Mucosa of descending colon (tissue), 3 donors: ENCODE measurements at places on chromosomes 6 and 20. TPM values are rescaled to one million over a fixed set of nuclear protein-coding genes. Genes with fewer than 3 reads are reported as not detected.

GRCh38 chr6:40516429-40516828 is 70.7 kb downstream of the LRFN2 start:
- no peak for DNase-seq

- DNase-seq, result no peak
These were observed 295.6 kb downstream of the SYNE1 start for GRCh38 chr6:152341596-152341995.

DNA sequence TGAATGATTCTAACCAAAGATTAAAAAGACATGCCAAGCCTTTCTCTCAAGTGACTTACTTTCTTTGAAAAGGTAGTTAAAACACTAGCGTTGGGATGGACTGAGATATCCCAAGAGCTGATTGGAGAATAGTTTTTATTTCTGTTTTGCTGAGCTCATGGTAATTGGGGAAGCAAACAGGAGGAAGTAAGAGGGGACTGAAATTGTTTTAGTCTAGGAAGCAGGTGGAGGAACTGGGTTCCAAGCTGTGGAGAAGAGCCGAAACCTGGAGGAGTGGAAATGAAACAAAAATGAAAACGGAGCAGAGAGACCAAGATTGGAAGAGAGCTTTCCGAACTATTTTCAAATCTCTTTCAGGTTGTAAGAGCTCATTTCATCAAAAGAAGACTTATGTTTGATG is 59.9 kb upstream of the TENT5A start:
- no peak for DNase-seq

GRCh38 chr6:7532232-7532631 is 9.2 kb upstream of the DSP start:
- DNase-seq, result peak; percentile 63

DNA sequence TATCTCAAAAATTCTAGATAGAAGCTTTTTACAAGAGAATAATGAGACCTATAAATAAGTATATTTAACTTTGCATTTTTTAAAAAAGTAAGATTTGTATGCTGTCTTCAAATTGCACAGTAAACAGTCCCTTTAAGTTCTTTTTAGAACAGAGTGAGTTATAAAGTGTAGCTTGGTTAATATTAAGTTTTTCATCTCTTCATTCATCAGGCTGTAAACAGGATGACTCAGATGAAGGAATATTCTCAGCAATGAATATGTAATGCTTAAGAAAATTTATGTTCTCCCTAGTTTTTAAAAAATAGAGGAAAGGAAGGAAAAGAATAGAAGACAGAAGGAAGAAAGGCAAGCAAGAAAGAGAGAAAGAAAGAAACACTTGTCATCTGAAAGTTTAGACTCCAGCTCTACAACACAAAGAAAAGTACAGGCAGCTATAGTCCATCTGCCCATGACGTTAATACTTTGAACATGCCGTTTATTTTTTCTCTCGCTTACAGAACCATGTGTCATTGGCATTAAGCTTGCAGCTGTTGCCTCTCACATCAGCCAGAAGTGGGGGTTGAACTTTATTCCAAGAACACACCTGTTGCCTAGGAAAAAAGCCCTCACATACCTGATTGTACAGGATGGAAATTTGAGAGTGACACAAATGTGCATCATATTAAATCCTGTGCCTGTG is 36.1 kb downstream of the CAP2 start:
- DNase-seq, result no peak

DNA sequence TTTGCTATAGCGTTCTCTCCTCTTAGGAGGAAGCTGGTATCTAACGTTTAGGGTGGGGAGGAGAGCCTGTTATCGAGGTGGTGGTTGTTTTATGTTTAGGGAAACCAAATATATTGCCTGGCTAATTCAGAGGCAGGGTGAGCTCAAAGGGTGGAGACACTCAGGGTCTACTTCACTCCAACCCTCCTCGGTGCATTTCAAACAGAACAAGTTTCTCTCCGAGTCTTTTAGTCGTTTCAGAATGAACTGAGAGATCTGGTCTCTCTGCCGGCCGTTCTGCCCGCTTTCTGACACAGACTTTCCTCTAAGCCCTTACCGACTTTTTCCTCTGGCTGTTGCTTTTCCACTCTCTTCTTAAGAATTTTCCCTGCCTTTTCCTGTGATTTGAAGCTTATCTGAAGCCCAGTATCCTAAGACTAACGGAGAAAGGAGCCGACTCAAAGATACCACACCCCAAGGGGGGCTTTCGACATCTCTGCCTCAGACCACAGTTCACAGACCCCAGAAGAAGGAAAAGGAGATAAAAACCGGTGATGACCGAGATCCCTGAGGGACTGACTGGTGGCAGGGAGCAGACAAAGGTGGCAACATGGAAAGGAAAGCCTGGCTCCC is 865 bp downstream of the STK38 start:
- DNase-seq, result peak; percentile 32

The MUC21 gene
- not detected for total RNA-seq

DNA sequence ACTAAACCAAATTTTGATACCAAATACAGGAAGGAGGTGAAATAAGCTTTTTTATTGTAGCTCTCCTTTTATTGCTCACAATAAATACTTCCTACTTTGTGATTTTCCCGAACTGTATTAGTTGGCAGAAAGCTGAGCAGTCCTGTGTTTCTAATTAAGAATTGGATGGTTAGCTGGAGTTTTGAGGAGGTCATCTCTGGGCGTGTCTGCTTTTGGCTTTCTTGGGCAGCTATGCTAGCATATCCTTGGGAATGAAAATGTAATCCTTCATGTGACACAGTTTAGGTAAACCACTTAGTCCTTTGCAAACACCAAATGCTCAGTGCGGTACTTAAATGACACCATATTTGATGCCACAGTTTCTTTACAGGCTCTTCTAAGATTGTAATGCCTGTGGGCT is 67.5 kb downstream of the MTHFD1L start:
- no peak for DNase-seq

- DNase-seq, result no peak
These were observed 61.5 kb downstream of the IBTK start for GRCh38 chr6:82185948-82186535.

The EEF1E1 gene
- total RNA-seq, result 16.4 TPM

DNA sequence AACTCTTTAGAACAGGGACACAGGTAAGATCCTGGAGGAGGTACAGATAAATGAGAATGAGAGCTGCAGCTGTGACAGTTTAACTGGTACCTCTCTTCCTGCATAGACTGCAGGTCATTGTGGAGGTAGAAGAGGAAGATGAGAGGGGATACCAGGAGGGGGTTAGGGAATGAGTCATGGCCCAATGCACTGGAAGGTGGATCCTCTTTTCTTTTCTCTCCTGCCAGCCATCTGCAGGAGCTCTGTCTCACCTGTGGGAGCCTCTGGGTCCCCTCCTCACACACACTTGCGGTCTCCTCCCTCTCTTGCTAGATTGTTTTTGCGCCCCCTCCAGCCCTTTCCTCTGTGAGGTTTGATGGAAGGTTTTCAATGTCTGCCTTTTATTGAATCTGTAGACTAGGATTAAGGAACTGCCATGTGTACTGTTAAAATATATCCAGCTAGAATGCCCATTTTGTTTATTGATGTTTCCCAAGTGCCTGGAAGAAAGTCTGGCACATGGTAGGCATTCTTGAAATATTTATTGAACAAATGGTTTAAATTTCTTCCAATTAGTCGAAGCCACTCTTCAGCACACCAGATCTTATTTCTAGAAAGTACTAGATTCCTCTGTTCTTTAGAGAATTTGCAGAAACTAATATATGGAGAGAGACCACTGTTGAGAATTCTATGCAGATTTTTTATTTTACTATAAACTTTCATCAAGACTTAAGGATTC is 13.0 kb downstream of the C6orf163 start:
- no peak for DNase-seq

- DNase-seq, result no peak
These were observed 190.2 kb downstream of the BMP7 start for GRCh38 chr20:57076152-57076652.

GRCh38 chr6:169052462-169052861 is 201.2 kb downstream of the THBS2 start:
- DNase-seq, result no peak

DNA sequence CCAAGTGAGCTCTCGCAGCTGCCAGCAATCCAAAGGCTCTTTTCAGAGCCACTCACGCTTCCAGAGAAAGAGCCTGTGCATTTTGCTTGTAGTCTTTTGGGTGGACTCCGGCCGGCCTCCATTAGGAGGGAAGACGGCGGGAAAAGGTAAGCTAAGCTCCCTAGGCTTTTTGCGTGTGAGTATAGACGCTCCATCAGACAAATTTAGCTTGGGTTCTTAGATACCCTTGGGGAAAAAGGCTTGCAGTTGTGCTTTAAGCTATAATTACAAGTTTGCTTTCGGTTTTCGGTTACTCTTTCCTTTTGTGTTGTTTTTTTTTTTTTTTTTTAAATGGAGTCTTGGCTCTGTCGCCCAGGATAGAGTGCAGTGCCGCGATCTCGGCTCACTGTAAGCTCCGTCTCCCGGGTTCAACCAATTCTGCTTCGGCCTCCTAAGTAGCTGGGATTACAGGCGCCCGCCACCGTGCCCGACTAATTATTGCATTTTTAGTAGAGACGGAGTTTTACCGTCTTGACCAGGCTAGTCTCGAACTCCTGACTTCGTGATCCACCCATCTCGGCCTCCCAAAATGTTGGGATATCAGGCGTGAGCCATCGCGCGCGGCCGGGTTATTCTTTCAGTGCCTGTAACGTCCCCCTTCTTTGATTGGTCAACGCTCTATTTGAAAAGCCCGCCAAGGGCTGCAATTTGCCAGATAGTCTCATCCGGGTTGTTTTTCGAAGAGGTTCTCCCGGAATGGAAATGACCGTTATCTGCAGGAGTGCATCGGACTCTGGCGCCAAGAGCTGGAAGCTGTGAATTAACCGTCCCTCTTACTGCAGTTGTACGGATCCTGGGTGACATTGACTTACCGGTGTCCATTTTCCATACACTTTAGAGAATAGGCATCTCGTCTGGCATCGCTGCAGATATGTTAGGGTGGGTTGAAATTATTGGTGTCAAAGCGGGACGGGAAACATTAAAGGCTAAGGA is 18.1 kb downstream of the OR2B2 start:
- DNase-seq, result peak; percentile 92

DNA sequence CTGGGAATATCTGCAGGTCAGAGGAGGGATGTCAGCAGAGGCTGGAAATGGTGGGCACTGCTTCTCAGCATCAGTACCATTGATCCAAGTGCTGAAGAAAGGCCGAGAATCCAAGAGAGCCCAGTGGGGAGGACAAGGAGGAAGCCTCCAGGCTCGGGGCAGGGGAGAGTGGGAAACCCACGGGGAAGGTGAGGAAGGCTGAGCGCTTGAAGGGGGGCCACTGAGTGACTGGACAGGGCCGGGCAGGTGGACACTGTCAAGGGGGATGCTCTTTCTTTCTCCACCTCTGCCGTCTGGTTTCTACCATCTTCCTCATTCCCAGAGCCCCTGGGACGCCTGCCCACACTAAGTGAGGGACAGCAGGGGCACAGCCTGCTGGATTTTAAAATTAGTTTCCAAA is 335.0 kb downstream of the CDH4 start:
- no peak for DNase-seq

DNA sequence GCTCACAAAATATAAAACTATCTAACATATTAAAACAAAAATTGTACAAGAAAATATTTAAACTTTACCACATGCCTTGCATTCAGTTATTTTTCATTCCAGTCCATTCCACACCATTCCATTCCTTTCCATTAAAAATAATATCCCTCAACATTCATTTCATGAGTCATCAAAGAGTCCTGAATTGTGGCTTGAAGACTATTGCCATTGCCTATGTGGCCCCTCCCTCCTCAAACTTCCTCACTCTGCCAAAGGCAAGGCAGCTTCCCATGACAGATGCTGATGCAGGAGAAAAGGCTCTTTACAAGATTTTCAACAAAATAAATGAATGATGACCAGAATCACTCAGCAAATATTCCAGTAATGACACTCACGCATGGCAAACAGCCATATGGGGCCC is 31.7 kb downstream of the IL20RA start:
- DNase-seq, result no peak

GRCh38 chr6:24931296-24931695 is 4.5 kb downstream of the RIPOR2 start:
- no peak for DNase-seq

GRCh38 chr6:44042261-44042988 is 84.8 kb downstream of the MRPL14 start:
- DNase-seq, result no peak

DNA sequence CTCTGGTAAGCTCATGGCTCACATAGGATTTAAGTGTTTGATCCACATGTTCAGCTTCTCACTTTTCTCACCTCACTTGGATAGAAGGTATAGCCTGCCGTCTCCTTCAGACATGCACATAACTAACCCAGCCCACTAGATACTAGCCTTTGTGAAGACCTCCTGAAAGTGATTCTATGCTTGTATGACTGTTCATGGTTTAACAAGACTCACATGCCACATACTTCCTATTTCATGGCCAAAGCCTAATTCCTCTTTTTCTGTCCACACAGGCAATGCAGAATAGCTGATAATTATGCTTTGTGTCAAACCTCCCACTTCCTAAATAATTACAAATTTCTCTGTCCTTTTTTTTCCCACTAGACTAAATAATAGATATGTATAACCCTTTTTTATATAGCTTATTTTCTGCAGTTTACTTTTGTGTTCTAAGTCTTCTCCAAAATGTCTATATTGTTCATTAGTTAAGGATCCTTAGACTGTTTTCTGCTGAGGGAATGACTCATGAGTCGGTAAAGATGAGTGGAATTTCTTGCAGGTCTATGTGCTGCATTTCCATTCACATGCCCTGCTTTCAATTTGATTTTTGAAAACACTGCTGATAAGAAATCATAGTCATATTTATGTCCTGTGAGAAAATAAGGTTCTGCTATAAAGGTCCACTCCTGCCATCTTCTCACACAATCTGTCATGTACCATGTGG is 43.0 kb downstream of the HDDC2 start:
- DNase-seq, result no peak

- no peak for DNase-seq
These were observed 240.3 kb upstream of the TCF21 start for GRCh38 chr6:133648581-133648980.

The MCHR2 gene
- not detected for total RNA-seq

GRCh38 chr6:112235956-112236355 is 18.4 kb downstream of the LAMA4 start:
- no peak for DNase-seq

DNA sequence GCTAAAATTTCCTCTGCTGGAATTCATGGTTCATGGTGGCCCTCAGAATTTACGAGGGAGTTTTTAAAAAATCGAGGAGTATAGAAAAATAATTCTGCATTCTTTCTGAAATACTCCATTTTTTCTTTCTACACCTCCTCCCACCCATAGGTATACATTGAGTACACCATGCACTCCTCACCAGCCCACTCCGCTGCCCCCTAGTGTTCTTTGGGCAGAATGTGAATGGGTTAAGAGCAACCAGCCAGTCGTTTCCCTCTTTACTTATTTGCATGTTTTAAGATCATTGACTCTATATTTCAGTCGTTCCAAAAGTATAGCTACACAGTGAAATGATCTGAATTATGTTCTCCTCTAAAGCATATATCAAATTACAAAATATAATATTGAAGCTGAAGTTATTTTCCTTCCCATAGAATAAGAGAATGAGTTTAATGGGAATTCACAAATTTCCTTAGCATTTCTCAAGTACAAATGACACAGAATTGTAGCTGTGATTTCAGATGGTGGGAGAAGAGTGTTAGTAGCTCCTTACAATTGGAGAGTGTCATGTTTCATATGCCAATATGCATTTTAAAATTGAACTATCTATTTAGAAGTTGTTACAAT is 977.7 kb upstream of the SLC35B3 start:
- DNase-seq, result no peak

The SPTLC3 gene
- 18.2 TPM for total RNA-seq
